ENCODE measurements at places on chromosomes 3 and 15.

GRCh38 chr15:73986776-73987056 lies 5.4 kb downstream of the STOML1 start:
- no peak for DNase-seq

GRCh38 chr15:47674586-47675232 lies 42.6 kb upstream of the SEMA6D start:
- DNase-seq, result no peak

GRCh38 chr3:114253505-114253904 lies 16.1 kb upstream of the ZNF80 start:
- DNase-seq, result no peak

- DNase-seq, result no peak
Measured at GRCh38 chr3:139948898-139949297, 13.9 kb downstream of the CLSTN2 start.

- DNase-seq, result peak; percentile 72
Measured at GRCh38 chr3:69204315-69204957, 82.0 kb upstream of the LMOD3 start.

DNA sequence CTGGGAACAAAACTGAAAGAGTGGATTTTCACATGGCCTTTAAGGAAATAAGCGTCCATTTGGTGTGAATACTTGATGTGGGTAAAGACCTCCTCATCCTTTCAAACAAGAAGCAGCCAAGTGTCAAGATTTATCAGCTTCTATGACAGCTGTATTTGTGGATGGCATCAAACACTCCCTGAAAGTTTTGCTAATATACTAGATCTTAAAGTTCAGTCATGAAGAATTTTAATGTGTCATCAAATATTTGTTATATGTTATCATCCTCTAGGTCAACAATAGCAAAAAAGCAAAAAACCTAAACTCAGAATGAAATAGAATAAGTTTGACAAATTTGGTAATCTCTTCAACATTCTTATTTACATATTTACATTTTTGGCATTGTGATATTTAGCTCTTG lies 29.1 kb upstream of the LYSMD4 start:
- DNase-seq, result peak; percentile 27

DNA sequence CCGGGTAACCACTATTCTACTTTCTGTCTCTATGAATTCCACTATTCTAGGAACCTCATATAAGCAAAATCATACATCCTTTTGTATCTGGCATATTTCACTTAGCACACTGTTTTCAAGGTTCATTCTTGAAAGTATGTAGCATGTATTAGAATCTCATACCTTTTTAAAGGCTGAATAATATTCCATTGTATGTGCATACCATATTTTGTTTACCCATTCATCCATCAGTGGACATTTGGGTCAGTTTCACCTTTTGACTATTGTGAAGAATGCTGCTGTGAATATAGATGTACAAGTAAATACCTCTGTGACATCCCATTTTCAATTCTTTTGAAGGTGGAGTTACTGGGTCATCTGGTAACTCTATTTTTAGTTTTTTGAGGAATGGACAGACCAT lies 36.6 kb upstream of the SEC22A start:
- DNase-seq, result no peak

- no peak for DNase-seq
Measured at GRCh38 chr15:50783411-50783810, 17.9 kb upstream of the SPPL2A start.

DNA sequence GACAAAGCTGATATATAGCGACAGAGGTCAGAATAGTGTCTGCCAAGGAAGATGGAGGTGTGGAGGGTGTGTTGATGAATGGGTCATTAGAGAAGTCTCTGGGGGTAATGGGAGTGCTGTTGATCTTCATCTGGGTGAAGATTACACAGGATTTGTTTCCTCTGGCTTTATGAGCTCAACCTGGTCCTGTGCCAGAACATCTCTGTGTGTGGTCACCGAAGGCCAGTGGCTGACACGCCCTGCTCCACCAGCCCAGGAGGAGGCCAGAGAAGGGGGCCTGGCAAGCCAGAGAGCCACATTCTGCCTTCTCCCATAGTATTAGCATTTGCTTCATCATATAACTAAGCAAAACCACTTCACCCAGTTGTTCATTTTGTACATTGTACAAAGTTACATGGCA lies 121.1 kb downstream of the ZNF621 start:
- no peak for DNase-seq

- peak; percentile 15 for DNase-seq
Measured at GRCh38 chr3:43418601-43419272, 132.4 kb downstream of the SNRK start.

DNA sequence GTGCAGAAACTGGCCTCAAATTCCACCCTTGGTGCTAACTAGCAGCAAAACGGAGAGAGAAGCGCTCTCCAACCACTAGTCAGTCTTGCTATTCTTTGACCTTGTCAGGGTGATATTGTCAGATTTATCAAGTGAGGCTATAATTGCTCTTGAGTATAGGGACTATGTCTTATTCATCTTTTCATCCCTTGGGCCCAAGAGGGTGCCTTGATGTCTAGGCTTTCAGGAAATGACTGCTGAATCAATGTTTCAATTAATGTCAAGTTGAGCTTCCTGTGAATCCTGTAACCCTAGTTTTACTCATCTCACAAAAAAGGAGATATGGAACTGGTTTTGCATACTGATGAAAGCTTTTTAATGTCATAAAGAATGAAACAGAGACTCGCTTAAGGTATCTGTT lies 701.3 kb downstream of the EDEM1 start:
- DNase-seq, result no peak

- no peak for DNase-seq
Measured at GRCh38 chr3:45207446-45207845, 18.6 kb downstream of the TMEM158 start.

GRCh38 chr3:69445024-69445423 lies 59.1 kb upstream of the FRMD4B start:
- DNase-seq, result peak; percentile 45

DNA sequence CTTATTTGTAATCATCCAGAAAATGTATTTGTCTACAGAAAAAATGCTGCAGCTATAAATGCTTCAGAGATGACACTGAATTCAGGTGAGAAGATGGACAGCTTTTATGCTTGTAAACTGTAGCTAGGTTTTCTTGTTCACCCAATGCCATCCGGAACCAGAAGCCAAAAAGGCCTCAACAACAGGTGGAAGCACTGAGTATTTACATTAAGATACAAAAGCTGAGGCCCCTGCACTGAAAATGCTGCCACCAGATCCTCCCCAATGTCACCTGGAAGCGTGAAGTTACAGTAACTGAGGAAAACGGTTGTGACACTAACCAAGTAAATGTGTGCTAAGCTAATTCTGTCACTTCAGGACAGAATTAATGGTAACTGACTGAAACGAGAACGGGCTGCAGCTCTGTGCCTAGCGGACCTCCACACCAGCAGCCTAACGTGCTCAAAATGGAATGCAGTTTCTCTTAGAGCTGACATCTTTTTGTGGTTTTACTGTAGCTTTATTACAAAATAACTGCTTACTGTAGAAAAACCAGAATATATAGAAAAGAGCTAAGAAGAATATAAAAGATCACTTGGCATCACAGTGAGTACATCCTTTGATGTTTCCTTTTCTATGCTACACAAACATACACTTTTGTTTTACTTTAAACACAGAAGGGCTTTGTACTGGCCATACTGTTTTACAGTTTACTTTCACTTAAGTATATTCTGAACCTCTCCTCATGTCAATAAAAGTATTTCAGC lies 7.6 kb downstream of the CHSY1 start:
- DNase-seq, result no peak

- DNase-seq, result no peak
Measured at GRCh38 chr3:42852441-42852840, 23.2 kb downstream of the CYP8B1 start.

GRCh38 chr15:74400313-74400860 lies 32.9 kb upstream of the CYP11A1 start:
- DNase-seq, result peak; percentile 75

- DNase-seq, result peak; percentile 100
Measured at GRCh38 chr15:57327985-57328471, 48.3 kb upstream of the CGNL1 start.

- DNase-seq, result no peak
Measured at GRCh38 chr15:80447077-80447476, 42.9 kb downstream of the ARNT2 start.

DNA sequence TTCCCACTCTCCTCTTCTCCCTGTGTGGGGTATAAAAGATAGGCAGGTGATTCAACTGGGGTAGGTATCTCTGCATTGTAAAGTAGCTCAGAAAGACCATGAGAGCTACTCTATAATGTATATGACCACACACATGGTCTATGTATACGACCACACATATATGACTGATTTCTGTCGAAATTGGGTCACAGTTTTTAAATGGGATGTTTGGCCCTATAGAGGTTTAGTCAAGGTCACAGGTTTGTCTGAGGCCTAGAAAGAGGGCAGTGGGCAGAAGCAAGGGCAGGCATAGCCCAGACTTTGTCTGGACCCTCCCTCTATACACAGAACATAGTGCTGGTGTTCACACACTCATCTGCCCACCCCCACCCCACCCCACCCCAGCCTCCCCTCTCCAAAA lies 4.4 kb downstream of the LAMP3 start:
- no peak for DNase-seq

DNA sequence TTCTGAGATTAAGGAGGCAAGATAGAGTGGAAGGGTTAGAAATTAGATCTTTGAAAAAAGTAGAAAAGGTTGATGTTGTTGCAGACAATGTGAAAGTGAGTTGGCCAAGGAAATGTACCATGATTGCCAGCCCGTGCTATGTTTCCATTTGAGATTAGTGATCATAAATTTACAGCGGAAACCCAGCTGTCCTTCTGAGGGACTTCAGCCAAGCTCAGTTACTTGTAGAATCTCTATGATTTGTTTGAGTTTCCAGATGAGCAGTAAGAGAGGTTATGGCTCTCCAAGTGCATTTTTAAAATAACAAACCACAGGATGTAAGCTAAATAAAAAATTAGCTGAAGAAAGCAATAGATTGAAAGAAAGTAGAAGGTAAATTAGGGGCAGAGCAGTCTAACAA lies 54.2 kb upstream of the RBMS3 start:
- no peak for DNase-seq

- DNase-seq, result no peak
Measured at GRCh38 chr3:88410259-88410658, 260.5 kb downstream of the C3orf38 start.

- DNase-seq, result peak; percentile 80
Measured at GRCh38 chr3:101091489-101091888, 98.3 kb upstream of the ABI3BP start.

GRCh38 chr3:126448893-126449180 lies 26.9 kb downstream of the ZXDC start:
- DNase-seq, result no peak

DNA sequence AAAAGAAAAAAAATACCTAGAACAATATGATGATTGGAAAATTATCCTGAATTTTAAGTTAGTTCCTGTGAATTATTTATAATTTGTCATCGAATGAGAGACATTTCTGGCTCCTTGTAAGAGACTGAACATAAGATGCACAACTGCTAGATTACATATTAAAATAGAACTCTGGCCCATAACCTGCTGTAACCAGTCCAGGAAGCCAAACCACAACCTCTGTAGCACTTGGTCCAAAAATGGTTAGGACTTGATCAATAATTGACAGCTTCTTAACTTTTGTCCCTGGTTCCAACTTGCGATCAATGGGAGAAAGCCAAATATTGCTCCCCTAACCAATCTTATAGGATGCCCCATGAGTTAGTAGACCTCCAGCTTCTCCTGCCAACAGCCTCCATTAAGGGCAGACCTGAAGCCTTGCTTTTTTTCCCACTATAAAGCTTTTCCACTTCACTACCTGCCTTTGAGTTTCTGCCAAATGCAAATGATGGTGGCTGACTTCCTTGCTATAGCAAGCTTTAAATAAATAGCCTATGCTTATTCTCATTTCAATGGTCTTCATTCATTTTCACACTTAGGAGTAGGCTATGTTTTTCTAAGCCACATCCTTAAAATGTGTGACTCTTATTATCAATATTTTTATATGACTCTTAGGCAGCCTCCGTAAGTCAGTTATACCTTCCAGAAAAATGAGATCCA lies 224.0 kb upstream of the ARHGEF26 start:
- DNase-seq, result no peak

DNA sequence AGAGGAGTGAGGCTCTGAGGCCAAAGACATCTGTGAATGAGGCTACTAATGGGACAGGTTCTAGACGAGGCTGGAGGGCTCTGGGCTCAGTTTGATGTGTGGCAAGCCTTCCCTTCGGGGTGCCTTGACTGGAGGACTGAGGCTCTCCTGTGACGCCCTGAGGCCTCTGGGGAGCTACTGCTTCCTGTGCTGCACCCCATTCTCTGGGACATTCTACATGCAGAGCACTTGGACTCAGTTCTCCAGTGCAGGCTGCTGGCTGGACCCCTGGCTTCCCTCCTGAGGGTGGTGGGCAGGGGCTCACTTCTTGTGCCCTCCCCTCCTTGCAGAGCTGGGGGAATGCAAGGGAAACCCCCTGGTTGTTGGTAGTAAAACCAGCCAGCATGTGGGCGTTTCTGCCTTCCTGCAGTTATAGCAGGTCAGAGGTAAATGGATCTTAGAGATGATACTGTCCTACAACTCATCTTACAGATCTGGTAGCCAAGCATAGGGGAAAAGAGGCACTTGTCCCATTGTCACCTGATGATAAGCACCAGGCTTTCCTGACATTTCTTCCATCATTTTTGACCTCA lies 133.3 kb downstream of the CHDH start:
- DNase-seq, result no peak

DNA sequence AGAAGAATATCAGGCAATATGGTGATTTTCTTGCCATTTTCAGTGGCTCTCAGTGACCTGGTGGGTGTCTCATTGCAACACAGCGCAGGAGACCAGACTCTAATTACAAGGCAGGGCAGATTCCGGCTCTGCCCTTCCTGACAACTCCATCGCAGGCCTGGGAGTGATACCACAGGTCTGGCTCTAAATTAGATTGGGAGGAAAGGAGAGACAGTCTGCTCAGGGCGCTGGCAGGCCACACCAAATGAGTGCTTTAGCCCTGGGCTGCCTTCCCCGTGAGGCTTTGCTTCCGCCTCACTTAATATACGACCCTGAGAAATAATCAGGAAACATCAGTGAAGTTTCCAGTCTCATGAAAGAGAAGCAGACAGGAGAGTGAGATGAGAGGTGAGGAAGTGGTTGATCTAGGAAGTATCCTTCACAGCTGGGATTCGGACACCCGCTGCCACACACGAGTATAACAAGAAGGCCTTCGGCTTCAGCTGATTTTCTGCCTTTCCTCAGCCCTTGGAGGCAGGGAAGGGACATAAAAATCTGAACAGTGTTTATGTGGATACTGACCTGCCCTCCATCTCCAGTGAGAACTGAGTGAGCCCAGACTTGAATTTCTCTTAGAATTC lies 73.7 kb upstream of the PROK2 start:
- DNase-seq, result no peak

DNA sequence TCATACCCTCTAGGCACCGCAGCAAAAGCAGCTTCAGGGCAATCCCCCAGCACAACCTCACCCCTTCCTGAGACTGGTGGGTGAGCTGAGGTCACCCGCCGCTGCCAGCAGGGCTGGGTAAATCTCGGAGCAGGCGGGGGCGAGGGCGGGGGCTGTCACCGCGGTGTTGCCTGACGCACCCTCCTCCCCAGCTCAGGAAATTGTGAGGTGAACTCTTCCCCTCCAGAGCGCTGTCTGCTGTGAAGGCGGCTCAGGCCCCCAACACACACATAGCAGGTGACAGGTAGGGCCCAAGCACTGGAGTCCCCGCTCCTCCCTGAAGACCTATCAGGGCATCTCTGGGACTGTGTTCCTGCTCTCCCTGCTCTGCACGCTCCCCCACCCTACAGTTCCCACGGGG lies 30.2 kb upstream of the FURIN start:
- no peak for DNase-seq
